ENCODE measurements at places on chromosomes 12 and 14.

GRCh38 chr12:503111-503761 lies 43.5 kb downstream of the B4GALNT3 start:
- no peak for DNase-seq

DNA sequence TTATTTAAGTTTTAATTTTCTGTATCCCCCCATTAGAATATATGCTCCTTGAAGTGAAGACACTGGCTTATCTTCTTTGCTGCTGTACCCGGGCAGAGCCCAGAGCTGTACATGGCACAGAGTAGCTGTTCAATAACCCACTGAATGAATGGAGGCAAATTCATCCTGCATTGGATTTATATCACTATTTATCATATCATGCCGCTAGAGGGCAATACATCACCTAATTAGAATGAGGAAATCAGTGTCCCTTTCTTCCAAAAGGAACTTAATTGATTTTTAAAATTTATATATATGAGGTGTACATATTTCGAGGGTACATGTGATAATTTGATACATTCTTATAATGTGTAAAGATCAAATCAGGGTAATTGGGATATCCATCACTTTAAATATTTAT lies 89.2 kb upstream of the TMEM260 start:
- no peak for DNase-seq

- peak; percentile 45 for DNase-seq
Measured at GRCh38 chr14:35385042-35385839, 19.3 kb downstream of the NFKBIA start.

- no peak for DNase-seq
Measured at GRCh38 chr12:49672301-49673217, 34.6 kb downstream of the FMNL3 start.

DNA sequence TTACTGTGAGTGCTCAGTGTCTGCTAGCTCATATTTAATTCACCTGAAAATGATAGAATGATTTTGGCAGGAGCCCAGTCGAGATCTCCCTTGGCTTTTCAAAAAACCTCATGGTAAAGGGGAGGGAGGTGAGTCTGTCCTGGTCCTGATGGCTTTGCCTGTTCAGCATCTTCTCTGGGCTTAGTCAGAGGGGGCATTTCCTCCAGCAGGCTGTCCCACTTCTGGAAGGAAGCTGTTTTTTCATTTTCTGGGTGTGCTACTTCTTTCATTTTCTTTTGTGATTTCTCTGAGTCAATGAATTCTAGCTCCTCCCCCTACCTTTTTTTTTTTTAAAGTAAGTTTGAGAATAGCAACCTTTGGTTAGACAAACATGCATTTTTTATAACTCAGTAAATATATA lies 58.8 kb downstream of the TMX1 start:
- DNase-seq: no peak

DNA sequence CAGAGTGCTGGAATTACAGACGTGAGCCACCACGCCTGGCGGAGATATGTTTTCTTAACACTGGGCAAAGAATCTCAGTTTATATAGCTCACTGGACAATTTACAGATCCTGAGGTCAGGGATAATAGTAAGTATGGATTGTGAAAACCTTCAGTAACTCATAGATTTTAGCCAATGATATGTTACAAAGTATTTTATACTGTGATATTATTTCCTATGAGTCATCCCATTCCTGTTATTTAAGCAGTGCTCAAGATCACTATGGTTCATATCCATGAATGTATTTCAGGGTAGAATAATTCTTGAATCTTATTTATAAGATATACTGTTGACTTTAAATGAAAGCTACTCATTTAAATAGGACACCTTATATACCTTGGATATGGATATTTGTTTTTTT lies 107.2 kb downstream of the RAD51B start:
- no peak for DNase-seq

- DNase-seq: no peak
Measured at GRCh38 chr12:58186914-58187313, 245.5 kb downstream of the ATP23 start.

GRCh38 chr12:65720136-65721130 lies 103.8 kb upstream of the HMGA2 start:
- no peak for DNase-seq

DNA sequence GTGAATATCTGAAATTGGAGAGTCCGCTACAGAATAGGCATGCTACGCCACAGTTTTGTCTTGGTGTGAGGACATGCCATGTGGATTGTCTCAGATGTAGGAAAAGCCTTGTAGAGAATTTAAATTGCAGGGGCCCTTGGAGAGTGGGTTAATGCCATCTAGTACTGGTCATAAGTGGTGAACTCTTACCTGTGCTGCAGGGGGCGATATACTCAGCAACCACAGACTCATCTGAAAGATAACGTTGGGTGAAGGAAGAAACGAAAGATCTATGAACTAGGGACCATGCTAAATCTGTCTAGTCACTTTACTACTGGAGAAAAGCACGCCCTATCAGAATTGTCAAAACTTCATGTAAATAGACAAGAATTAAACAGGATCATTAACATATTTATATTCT lies 33.7 kb upstream of the A2M start:
- DNase-seq: no peak

- DNase-seq: no peak
Measured at GRCh38 chr14:99760817-99761216, 32.4 kb upstream of the EML1 start.

- DNase-seq: no peak
Measured at GRCh38 chr12:53719649-53720048, 7.6 kb downstream of the CALCOCO1 start.

GRCh38 chr14:55803873-55804553 lies 224.0 kb downstream of the KTN1 start:
- DNase-seq: no peak

GRCh38 chr12:101539148-101539547 lies 55.6 kb upstream of the MYBPC1 start:
- DNase-seq: no peak

GRCh38 chr12:114209861-114210260 lies 196.1 kb downstream of the TBX5 start:
- DNase-seq: no peak

DNA sequence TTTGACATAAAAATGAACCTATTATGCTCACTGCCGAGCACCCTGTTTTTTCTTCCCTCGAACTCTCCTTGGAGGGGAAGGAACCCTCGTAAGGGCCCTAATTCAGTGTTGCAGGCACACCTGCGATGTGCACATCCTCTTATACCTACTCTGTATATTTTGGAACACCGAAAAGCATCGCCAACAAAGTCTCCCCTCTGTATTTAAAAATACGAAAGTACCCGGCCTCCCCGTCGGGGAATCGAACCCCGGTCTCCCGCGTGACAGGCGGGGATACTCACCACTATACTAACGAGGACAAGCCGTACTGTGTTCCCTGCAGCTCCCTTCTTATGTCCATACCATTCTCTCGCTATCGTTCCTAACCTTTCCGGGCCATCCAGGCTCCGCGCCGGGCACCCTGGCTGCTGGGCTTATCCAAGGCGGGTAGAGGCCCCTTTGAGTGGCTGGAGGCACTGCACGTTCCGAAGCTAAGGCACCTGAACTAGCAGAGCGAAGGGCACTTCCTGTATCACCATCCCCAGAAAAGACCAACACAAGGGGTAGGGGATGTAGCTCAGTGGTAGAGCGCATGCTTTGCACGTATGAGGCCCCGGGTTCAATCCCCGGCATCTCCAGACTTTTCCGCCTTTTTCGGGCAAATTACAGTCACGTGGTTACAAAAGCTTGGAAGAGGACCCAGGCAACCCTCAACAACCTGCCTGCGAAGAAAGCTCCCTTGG lies 25.1 kb upstream of the UBC start:
- DNase-seq: no peak

DNA sequence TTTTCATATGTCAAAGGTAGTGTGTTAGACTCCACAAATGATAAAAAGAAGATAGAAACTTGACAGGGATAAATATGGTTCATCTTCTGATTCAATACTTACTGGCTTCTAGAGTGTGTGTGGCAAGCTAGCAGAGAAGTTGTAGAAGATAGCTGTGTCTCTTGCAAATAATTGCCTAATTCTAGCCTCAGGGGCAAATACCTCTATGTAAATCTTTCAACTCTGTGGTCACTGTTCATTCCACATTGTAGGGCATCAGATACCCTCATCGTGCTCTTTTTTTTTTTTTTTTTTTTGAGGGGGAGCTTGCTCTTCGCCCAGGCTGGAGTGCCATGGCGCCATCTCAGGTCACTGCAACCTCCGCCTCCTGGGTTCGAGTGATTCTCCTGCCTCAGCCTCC lies 1.7 kb downstream of the OLR1 start:
- no peak for DNase-seq

DNA sequence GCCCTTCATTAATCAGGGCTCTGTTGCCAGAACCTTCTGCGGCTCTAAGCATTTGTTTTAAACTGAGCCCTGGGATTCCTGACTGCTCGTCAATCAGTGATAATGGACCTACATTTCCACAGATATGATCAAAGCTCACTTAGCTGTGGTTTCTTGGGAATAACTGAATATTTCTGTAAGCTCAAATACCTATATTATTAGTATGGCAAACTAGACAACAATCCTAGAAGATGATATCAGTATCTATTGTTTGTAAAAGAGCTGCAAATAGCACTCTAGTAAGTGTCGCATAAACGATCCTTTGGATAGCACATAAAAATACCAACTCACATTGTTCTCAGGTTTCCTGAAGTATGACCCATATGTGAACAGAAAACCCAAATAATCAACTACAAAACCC lies 150.4 kb downstream of the PPM1H start:
- no peak for DNase-seq

DNA sequence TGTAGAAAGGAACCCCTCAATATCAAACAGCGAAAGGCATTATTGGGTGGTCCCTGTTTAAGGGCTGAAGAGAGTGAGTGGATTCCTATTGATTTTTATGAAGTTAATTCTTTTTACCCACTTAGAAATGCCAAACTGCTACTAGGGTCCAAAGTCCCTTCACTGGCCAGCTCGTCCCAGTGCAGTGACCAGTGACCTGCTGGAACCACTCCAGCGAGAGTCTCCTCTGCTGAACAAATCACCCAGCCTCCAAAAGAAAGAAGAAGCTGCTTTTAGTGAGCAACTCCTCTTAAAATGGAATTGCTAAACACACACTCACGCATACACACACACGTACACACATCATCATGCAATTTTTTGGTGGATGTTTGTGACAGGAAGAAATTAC lies 198.2 kb upstream of the PLEKHG7 start:
- no peak for DNase-seq

DNA sequence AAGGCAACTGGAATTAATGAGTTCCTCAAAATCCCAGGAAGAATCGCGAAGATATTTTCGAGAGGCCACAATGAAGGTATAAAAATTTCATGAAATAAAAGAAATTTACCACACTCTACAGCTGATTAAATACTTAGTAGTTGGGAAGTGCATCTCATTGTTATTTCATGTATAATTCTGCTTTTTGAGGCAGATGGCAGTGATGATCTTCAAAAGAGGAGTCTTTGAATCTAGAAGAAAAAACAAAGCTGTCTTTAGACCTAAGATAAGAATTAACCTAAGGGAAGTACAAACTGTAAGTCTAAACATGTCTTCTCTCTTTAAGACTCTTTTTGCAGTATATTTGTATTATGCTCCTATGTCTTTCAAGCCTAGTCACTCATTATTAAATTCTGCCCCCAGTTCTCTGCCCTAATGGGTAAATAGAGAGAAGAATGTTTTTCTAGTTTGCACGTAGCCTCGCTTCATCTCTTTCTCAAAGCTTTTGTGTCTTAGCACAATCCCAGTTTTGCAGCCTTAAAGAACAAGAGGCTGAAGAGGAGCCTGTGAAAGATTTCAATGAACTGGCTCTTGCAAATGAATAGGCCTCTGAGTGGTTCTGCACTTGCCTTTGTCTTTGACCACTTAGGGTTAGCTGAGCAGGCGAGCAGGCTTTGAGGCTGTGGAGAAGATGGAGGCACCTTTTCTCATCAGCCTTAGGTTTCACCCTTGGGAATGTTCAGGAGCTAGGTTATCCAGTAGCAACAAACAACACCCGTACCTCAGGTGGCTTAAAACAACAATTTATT lies 32.7 kb downstream of the CFAP54 start:
- DNase-seq: no peak

DNA sequence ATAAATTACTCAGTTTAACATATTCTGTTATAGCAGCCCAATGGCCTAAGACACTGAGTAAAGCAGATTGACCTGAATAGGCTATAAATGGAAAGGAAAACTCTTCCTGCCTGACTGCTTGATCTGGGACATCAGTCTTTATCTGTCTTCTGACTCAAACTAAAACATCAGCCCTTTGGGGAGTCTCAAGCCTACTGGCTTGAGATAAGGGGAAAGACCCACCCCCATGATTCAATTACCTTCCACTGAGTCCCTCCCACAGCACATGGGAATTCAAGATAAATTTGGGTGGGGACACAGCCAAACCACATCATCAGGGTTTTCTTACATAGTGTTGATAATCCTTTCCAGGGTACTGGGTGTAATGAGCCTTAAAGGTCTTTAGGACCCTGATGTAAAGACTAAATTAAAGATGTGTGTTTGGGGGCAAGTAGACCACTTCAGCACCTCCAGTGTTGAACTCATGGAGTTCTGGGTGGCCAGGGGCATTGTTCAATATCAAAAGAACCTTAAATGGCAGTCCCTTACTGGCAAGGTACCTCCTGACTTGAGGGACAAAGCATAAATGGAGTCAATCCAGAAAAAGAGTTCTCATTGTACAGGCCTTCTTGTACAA lies 67.8 kb downstream of the TSHR start:
- DNase-seq: no peak

Data from H54 (cell line).